ENCODE measurements at places on chromosomes 6 and 20.

GRCh38 chr6:160356074-160356744, 8.0 kb downstream of the SLC22A3 start:
- no peak for DNase-seq

DNA sequence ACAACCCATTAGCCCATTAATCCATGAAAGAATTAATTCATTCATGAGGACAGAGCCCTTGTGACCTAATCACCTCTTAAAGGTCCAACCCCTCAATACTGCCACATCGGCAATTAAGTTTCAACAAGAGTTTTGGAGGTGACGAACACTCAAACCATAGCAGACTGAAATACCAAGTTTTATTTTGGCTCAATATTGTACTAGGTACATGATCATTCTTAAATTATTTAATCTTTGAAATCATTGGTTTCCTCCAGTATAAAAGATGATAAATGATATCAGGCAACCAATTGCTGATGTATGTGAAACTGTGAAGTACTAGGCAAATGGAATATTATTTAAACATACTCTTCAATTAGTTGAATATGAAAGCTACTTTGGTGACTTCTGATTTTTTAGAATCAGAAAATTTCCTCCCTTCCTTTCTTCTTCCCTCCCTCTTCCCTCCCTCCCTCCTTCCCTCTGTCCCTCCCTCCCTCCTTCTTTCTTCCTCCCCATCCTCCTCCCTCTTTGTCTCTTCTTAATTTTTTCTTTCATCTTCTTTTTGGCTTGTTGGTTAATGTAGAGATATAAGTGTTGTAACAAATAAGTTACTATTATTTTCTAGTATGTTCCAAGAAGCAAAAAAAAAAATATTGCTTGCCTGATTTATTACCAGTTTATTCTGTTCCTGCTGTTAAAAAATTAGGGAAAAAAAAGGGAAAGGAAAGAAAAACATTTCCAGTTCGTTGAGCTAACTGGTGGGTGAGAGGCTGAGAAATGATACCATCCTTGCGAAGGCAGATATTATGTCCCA, 233.9 kb upstream of the ZNF217 start:
- DNase-seq: no peak

- DNase-seq: no peak
Measured at GRCh38 chr6:38146734-38147027, 327.2 kb downstream of the ZFAND3 start.

- no peak for DNase-seq
Measured at GRCh38 chr6:166526937-166527336, 59.5 kb downstream of the RAMACL start.

- DNase-seq: no peak
Measured at GRCh38 chr20:2088891-2089290, 12.7 kb upstream of the STK35 start.

- DNase-seq: peak; percentile 32
Measured at GRCh38 chr20:6007094-6007528, 46.7 kb downstream of the LRRN4 start.

DNA sequence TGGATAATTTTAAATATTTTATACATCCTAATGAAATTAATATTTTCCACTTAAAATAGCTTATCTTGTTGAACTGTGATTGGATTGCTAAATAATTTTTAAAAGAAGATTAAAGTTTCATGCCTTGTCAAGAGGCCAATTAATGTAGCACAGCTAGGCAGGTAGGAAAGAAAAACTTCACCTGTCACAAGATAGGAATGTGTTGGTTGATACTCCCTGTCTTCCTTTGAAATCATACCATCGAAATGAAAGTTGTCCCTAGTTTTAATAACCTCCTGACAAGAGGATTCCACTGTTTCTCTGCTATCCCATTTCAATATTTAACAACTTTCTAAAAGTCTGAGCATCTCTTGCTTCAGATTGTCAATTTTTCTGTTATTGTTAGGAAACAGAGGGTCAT, 80.8 kb downstream of the BMP6 start:
- no peak for DNase-seq

DNA sequence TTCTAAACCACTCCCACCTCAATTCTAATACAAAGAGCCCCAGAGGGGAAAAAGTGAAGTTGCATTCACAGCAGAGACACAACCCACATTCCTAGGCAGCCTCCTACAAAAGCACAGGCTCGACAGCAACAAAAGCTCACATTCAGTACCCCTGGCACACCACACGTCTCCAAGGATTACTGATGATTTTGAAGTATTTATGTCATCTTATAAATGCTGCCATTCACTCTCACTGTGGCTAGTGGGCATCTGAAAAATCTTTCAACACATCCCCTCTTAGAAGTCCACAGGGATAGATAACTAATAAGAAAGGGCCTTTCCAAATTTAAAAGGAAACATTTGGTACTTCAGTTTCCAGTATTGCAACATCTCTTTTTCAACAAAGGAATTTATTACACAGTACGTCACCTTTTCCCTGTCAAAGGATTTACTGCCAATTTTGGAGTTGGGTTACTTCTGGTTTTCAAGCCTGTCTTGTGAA, 146.7 kb downstream of the TASP1 start:
- peak; percentile 59 for DNase-seq

DNA sequence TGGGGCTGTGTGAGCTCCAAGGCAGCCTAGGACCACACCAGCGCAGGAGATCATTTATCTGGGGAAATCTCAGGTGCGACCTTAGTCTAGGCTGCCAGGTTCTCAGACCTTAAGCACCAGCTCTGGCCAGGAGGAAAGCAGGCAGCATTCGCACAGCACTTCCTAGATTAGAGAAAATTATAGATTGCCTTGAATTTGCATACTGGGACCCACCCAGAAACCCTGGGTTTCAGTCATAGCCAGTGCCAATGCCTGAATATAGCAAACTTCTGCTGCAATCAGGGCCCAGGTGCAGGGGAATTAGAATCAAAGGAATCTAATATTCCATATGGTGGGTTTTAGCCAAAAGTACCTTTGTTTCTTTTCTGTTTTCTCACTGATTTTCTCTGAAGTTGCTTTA, 204.3 kb upstream of the CST7 start:
- DNase-seq: no peak

DNA sequence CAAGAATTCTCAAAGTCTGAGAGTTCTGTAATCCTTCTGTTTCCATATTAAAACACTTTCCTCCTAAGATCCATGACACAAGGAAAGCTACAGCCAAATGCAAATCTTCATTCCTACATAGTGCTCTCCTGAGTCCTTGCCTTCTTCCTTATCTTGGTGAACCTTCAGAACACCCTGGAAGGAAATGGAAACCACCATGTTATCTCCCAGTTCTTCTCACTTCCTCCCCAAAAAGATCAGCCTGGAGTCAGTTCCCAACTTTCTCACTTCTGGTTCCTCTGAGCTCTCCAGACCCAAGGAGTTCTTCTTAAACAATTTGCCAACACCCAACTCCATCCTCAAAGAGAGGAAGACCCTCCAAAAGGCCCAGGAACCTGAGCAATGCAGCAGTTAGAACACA, 193.3 kb upstream of the CCN2 start:
- DNase-seq: no peak

DNA sequence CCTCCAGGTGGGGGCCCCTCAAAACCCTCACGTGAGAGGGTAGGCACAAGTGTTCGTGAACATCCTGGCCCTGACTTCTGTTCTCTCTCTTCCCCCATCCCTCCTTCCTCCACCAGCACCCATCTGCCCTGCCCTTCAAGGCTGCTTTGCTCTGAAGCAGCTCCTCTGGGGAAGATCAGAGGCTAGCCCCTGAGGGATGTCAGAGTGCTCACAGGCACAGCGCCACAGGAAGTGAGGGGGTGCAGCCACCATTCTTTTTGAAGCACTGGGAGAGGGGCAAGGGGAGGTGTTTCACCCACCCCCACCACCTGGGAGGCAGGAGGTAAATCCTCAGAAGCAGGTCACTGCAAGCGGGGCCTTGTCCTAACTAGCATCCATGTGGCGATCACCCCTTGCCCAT, 11.4 kb downstream of the MOCS1 start:
- no peak for DNase-seq

DNA sequence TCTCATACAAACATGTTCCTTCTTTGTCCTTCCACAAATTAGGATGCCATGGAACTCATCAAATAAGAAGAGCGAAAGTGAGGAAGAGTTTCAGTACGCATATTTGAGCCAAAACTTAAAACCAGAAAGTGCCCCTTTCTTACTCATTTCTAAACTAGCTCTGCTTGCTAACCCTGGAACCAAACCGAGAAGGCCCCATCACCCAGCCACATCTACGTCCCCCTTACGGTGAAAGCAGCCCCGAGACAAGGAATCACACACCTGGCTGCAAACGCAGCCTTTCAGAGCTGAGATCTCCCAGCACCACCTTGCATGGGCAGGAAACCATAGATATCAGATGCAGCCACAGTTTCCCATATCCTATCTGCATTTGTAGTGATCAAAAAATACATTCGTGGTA, 28.5 kb downstream of the TRERF1 start:
- DNase-seq: no peak

GRCh38 chr20:32538526-32538939, 46.6 kb downstream of the NOL4L start:
- no peak for DNase-seq

GRCh38 chr6:46090115-46091079, 39.4 kb upstream of the ENPP4 start:
- DNase-seq: peak; percentile 60

- DNase-seq: no peak
Measured at GRCh38 chr6:56951049-56951831, 3.7 kb upstream of the BEND6 start.

GRCh38 chr6:40743690-40744446, 156.7 kb upstream of the LRFN2 start:
- DNase-seq: no peak

DNA sequence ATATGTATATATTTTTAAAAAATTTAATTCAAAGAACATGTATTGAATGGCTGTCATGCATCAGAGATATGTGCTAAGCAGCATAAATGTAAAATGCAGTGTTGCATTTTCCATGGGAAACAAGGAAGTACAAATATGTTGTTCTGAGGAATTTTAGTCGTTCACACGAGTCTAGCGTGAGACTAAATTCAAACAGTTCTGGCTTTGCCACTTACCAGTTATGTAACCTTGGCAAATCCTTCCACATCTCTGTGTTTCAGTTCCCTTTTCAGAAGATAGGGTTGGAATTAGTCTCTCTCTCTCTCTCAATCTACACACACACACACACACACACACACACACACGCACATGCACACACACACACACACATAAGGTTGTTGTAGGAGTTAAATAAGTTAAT, 305.4 kb downstream of the UTRN start:
- DNase-seq: no peak

DNA sequence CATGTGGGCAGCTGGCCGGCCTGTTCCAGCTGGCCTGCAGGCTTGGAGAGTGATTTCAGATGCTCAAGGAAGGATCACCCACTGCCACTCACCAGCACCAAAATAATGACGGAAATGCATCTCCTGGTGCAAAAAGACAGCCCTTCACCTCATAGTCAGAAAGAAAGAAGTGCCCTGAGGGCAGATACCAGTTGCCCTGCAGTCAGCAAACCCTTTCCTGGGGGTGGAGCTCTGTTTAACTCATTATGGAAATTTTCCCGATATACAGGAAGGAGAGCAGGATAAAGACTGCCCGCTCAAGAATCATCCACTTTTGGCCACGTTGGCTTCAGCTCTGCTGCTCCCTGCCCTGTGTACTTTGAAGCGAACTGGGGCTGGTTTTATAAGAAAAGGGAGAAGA, 127.9 kb downstream of the GRM4 start:
- DNase-seq: no peak

DNA sequence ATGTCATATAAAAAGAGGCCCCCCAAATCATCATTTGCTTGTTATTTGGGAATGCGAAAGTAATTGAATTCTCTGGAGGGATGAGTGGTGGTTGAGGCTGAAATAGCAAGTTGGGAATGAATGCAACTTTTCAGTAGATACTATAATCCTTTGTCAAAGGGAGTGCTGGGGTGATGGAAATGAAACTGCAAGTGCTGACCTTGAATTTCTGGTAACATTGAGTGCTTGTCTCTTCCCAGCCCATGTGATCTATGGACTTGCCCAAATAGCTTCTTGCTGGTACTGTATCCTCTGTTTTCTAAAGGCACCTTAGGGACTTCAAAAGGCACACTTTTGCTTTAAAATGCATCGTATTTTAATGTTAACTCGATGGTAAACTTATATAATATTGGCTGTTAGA, 14.8 kb downstream of the PAQR8 start:
- DNase-seq: no peak

DNA sequence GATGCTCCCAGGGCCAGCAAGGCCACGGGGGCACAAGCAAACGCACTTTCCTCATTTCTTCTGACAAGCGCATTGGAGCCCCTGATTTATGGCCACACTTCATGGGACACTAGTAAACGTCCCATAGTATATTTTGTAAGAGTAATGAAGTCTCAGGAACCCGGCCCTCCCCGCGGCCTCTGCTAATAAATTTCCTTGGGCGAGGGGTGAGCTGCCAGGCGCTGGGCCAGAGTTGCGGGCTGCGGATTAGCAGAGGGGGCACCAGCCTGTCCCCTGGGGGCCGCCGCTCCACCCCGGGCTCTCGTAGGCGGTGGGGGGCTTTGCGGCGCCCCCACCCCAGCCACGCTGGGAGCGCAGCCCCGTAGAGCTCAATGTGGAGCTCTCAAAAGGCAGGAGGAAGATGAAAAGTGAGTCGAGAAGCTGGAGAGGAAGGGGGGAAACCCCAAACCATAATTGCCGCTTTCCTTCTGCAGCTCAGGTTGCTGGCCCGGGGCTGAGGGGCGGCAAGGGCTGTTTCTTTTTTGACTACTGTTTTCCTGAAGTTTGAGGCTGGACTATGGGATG, 173.6 kb downstream of the CDC5L start:
- no peak for DNase-seq

DNA sequence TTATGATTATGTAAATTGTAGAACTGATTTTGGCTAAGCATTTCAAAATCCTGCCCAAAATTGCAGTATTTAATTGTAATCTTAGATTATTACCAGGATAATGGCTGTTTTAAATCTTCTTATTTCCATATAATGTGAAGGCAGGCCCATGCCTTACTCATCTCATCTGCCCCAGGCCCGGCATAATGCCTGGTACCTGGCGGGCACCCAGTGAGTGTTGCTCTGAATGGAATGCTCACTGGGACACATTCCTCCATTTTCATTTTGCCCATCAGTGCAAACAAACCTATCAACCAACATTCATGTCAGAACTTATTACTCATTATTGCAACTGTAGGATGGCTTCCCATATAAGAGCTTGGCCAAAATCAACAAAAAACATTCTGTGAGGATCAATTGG, 22.8 kb downstream of the SAMD5 start:
- DNase-seq: no peak

DNA sequence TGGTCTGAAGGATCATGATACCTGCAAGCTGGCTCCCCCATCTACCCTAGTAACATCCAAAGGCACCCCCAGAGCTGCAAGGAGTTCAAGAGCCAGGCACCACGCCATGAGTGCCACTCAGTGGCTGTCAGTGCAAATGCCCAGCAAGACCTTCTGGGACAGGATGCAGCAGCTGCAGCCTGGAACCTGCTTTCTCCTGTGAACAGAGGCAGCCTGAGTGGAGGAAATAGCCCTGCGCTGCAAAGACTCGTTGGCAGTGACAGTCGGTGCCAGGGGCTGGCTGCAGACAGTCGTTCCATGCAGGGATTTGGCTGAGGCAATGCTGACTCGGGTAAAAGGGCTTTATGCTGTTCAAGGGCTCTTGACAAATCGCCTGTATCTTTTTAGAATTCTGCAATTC, 15.7 kb upstream of the SSTR4 start:
- no peak for DNase-seq

- DNase-seq: peak; percentile 84
Measured at GRCh38 chr20:19986419-19986818, 30.7 kb upstream of the NAA20 start.

- no peak for DNase-seq
Measured at GRCh38 chr20:46191168-46191540, 73.0 kb downstream of the CD40 start.
